Activated CD4-positive, CD25-positive, alpha-beta regulatory T cell treated with anti-CD3 and anti-CD28 coated beads, Interleukin-2, amount 50 U/mL, for 16 hours (primary cell): ENCODE measurements at places on chromosomes 13 and 19.

GRCh38 chr19:35143231-35143715 lies at the start of gene FXYD7:
Gene FXYD7, plus strand, starts transcription at chr19:35143255. Its CDS starts 79 bp downstream, at chr19:35143334.
- no peak for DNase-seq

GRCh38 chr13:36973621-36974295 lies 25.4 kb downstream of the ALG5 start:
- DNase-seq = no peak

DNA sequence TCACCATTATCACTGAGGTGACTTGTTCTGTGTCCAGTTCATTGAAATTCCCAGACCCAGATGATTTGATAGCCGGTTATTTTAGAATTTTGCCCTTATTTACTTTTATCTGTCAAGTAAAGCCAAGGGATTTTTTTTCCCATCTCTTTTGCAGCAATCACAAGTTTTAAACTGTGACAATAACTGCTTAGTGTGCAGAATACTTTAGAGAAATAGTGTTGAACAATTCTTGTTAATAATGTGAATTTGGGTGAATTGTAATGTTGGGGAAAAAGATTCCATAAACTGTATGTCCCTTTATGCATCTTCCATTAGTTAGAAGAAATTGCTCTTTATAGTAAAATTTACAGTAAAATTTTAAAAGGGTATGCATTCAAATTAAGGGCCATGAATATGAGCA lies 79.5 kb downstream of the SLITRK6 start:
- DNase-seq = no peak

- DNase-seq = no peak
Measured at GRCh38 chr13:40682449-40683240, 16.2 kb upstream of the FOXO1 start.

- no peak for DNase-seq
Measured at GRCh38 chr13:113448885-113449692, 4.2 kb downstream of the ADPRHL1 start.
